ENCODE measurements at places on chromosomes 3 and 15. TPM values are rescaled to one million over a fixed set of nuclear protein-coding genes. Genes with fewer than 3 reads are reported as not detected.
A peak's percentile ranks its signal among the peaks of the same experiment; 100 is the strongest.

The HRG gene
- not detected for total RNA-seq

DNA sequence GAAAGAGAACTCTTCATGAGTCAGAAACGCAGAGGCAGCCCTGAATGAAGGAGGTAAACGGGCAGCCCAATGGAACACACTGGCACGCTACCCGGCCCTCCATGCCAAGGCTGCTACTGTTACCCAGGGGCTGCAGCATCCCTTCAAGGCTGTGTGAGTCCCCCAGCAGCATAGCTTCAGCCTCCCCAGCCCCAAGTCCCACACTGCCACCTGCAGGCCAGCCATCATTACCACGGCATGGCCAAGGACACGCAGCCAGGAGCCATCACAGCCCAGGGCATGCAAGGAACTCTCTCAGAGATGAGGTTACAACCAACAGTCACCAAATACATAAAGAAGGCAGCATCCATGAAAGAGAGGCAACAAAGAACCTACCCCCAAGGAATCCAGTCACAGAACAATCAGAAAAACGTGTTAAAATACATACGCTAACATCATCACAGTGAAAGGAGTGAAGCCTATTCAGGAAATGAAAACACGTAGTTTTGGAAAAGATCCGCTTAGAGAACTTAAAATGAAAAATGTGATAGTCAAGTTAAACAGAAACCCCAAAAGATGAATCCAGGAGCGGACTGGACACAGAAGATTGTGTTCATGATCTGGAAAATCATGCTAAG, 22.4 kb downstream of the PLA2G4F start:
- DNase-seq: peak; percentile 36

- no peak for DNase-seq
Measured at GRCh38 chr15:26967719-26968269, 3.2 kb upstream of the GABRG3 start.

GRCh38 chr3:183824761-183825455, 469 bp downstream of the MAP6D1 start:
- DNase-seq: no peak

DNA sequence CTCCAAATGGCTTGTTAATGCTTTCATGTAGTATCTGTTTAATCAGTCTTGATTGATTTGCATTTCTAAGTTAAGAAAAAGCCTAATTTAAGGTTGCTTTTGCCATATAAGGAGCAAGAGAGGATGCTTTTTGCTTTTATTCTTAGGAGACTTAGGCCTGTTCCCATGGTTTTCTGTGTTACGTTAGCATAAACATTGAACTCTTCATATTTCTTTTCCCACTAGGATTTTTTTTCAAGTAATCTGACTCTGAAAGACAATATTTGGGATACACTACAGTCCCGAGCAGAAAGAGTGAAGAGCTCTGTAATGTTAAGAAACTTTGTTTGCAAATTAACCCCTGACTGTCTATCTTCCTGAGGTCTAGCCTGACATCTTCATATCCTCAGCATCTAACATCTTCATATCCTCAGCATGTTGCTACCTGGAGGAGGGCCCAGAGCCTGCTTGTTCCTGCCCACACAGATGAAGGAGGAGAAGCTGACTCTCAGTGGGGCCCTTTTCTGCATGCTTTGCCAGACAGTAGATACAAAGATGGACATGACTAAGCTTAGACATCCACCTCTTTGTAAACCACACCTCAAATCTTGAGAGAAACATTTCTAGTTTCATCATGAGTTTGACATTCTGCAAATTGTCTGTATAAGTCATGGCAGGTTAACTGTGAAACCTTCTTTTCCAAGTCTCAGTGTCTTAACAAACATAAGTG, 86.2 kb upstream of the COL6A5 start:
- no peak for DNase-seq

DNA sequence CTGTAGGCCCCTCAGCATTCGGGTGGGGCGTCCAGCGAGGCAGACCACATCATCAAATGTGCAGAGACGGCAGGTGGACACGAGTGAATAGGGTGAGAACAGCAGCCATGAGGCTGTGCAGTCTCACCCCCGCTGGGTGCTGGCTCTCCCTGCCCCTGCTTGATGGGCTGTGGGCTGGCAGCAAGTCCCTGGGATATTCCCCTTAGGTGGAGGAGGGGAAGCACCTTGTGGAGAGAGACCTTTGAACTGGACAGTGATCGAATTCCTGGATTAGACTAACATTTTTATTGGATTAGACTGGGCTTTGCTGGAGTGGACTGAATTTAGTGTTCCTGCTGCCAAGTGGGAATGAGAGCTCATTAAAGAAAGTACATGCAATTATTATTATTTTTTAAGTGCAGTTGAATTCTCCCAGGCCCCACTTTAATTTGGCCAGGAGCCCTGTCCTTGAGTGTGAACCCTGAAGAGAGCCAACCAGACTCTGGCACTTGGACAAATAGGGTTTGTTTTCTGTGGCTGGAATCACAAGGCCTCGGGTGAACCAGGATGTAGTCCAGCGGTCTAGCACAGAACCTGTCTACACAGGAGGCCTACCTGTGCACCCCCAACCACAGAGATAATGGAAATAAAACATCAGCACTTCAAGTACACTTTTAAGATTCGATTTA, 193.1 kb downstream of the ABHD5 start:
- DNase-seq: no peak

DNA sequence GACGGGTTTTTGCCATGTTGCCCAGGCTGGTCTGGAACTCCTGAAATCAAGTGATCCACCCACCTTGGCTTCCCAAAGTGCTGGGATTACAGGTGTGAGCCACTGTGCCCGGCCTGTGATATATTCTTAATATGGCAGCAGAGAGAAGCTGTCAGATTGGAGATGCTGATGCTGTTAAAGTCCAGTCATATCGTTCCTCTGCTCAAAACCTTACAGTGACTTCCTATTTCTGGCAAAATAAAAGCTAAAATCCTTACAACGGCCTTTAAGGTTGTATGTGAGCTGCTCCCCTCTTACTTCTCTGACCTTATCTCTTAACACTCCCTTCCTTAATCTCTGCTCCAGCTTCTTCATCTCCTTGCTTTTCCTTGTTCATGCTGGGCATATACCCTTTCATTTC, 26.6 kb upstream of the MGA start:
- no peak for DNase-seq

DNA sequence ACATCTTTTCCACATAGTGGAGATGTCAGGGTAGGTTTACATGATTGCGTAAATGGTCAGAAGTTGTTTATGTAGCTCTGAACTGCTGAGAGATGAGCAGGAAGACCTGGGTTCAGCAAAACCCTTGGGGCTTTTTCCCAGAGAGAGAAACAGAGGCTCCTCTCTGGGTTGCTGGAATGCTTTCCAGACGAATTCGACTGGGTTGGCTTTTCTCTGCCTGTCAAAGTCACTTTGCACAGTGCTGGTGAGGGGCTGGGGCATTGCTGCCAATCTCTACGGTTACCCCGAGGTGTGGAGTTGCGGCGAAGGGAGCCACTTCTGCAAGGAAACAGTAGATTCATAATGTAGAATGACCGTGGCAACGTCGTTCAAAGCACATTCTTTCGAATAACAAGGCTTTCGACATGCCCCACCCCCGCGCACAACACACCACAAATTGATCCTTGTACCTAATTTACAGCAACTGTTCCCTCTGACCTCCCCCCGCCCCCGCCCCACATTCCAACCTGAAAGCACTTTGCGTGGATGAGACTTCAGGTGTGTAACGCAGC, 950 bp upstream of the CNTN4 start:
- DNase-seq: no peak
